ENCODE measurements at places on chromosomes 3 and 15.
A peak's percentile ranks its signal among the peaks of the same experiment; 100 is the strongest.

- peak; percentile 9 for DNase-seq
Observed at GRCh38 chr3:57951066-57951882, 56.9 kb upstream of the FLNB start.

DNA sequence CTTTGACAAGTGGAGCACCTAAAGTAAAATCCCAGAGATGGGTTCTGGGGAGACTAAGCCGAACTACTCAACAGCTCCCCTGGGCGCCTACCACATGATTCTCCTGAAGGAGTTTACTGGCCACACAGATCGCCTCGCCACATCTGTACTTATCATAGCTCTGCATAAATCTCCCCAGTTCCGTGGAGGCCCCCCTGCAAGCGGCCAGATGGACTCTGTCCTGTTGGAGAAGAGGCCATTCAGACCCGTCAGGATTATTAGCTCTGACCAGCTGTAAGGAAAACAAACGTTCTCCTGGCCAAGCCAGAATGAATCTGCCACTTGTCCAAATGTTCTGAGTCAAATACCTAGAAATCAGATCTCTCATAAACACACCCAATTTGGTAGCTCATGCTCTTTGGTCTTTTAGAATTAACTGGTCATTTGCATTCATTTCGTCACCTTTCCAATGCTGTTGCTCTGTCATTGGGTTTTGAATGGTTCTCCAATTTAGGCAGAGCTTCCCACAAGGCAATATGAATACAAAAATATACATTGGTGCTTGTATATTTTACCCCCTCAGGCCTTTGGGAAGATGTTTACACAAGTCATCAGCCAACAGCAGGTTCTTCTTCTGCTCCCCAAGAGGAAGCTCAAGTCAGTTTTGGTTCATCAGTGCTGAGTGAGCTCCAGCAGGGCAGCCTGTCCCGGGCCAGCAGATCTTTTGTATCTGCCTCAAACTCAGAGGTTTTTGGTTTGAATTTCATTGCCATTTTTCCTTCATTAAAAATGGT, 124.5 kb downstream of the THSD4 start:
- no peak for DNase-seq

DNA sequence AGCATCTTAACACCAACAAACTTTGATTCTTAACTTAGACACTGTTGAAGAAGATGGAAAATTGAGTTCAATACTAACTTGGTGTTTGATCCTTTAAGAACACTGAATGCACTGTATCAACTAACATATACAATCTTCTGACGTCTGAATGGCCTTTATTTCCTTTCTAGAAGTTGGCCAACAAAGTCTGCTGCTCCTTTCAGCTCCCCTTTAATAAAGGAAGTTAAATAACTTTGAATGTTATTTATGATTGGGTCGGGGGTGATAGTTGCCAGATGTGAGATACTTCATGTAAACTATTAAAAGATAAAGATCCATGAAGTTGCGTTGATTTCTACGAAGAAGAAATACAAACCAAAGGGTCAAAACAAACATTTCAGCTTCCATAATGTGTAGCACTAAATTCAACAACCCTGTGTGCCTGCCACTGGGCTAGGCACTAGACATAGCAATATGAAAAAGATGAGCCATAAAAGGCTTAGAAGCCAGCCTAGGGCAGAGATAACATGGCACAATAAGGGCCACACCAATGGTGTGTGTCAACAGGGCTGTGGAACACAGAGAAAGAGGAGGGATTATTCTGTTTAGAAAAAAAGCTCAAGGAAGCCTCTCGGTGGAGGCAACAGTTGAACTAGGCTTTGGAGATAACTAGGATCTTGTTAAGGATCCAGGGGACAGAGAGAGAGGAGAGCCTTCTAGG, 337.8 kb downstream of the MECOM start:
- no peak for DNase-seq

- no peak for DNase-seq
Observed at GRCh38 chr15:68080783-68081182, 26.7 kb downstream of the PIAS1 start.

DNA sequence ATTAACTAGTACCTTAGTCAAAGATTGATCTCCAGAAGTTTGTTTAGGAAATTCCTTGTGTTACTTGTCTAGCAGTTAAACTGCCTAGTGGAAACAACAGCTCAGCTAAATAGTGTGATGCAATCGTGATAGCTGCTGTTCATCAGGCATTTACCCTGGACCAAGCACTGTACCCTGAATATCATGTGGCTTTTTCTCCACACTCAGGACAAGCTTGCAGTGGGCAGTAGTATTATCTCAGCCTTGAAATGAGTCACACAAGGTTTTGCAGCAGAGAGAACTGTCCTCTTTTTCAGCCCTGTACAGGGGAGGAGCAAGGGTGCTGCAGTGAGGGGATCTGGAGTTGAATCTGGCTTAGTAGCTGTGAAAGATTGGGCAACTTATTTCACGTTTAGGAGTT, 208.4 kb downstream of the TP63 start:
- DNase-seq = no peak

DNA sequence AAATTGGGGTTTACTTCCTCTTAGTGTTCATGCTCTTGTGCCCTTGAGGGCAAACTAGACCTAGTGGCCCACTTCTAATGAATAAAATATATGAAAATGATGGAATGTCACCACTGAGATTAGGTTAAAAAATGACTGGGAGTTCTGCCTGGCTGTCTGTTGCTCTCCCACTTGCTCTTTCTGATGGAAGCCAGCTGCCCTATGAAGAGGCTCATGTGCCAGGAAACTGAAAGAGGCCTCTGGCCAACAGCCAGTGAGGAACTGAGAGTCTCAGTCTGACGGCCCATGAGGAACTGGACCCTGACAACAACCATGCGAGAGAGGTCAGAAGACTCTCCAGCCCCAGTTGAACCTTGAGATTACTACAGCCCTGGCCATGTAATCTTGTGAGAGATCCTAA, 107.1 kb upstream of the FHIT start:
- DNase-seq = no peak

- DNase-seq = no peak
Observed at GRCh38 chr3:145943952-145944351, 217.0 kb downstream of the PLOD2 start.

- no peak for DNase-seq
Observed at GRCh38 chr3:64832098-64832497, 144.3 kb upstream of the ADAMTS9 start.

- DNase-seq = no peak
Observed at GRCh38 chr3:68334367-68334986, 597.9 kb downstream of the TAFA4 start.

DNA sequence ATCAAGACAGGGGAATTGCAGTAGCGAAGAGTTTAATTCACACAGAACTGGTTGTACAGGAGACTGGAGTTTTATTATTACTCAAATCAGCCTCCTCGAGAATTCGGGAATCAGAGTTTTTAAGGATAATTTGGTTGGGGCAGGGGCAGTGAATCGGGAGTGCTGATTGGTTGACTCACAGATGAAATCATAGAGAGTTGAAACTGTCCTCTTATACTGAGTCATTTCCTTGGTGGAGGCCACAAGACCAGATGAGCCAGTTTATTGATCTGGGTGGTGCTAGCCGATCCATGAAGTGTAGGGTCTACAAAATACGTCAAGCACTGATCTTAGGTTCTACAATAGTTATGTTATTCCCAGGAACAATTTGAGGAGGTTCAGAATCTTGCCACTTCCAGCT, 5.3 kb upstream of the ZNF770 start:
- DNase-seq = no peak

- no peak for DNase-seq
Observed at GRCh38 chr3:102339671-102340070, 95.1 kb upstream of the ZPLD1 start.

GRCh38 chr3:25421747-25422146, 6.3 kb upstream of the RARB start:
- no peak for DNase-seq

GRCh38 chr3:60973321-60973720, 277.9 kb downstream of the FHIT start:
- no peak for DNase-seq

GRCh38 chr3:140368223-140368811, 309.5 kb upstream of the TRIM42 start:
- DNase-seq = no peak

DNA sequence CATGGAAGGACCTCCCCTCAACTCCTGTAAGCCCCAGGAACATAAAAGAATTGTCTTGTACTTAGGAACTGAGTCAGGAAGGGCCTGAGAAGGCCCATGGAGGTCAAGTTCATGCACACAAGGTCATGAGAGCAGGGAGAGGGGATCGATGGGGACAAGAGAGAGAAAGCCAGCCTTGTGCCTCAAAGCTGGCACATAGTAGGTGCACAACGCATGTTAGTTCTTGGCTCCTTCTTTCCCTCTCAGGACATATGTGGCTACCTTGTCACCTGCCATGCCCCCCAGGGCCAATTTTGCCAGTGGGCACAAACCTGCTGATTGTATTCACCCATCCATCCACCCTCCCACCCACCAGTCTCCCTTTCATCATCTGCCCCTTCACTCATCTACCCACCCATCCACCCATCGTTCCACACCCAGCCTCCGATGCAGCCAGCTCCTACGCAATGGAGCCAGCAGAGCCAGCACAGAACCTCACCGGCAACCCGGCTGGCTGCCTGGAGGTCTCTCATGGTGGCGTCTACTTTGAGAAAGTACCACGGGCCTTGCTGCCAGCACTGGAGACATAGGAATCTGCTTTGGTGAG, 52.4 kb upstream of the INSYN1 start:
- no peak for DNase-seq

GRCh38 chr3:23612296-23612891, 193.4 kb upstream of the UBE2E1 start:
- no peak for DNase-seq

DNA sequence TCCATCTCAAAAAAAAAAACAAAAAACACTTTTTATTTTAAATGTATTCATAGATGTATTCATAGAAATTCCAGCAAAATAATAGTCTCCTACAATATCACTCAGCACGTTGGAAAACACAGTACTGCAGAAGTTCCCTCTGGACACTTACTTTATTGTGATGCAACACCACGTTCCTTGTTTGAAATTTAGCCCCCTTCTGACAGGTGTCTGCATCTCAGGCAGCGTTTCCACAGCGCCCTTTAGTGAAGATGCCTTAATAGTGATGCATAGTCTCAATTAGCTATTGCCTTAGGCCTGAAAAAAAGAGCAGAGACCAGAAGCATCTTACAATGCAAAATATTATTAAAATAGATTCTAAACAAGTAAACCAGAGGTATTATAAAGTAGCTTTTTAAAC, 20.3 kb downstream of the IL12A start:
- no peak for DNase-seq

DNA sequence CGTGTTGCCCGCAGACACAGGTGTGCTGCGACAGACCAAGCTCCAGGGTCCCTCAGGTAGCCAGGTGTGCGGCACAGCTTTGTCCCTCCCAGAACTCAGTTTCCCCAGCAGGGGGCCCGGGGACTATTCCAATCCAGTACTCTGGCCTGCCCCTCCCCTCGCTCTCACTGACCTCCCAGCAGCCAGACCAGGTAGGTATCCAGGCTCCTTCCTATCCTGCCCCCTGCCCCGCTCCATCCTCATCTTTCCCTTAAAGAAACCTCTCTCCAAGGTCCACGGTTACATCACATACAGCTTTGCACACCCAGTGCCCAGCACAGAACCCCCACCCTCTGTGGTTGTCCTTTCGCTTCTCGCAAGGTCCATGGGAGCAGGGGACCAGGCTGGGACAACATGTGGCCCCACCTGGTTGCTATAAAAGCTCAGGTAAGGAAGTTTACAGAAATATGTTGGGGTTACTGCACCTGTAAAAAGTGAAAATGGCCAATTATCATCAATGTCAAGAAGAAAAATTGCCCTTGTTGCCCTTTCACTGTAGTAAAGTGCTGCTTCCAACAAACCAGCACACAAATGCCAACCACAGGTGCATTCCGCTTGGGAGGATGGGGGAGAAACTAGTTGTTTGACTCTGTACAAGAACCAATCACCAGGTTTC, 7.3 kb upstream of the CYP11A1 start:
- no peak for DNase-seq

GRCh38 chr3:159865041-159865579, 123.5 kb upstream of the IL12A start:
- DNase-seq = no peak

GRCh38 chr3:107411779-107412178, 34.5 kb downstream of the CCDC54 start:
- no peak for DNase-seq

- DNase-seq = no peak
Observed at GRCh38 chr3:145648396-145648795, 512.6 kb downstream of the PLOD2 start.

- no peak for DNase-seq
Observed at GRCh38 chr3:73706771-73707170, 82.0 kb upstream of the PDZRN3 start.

GRCh38 chr3:10927551-10927950, 65.0 kb upstream of the SLC6A1 start:
- no peak for DNase-seq

GRCh38 chr3:123113889-123114450, 47.1 kb downstream of the PDIA5 start:
- DNase-seq = peak; percentile 71

- no peak for DNase-seq
Observed at GRCh38 chr3:78871048-78871447, 896.8 kb downstream of the ROBO1 start.

GRCh38 chr3:46990573-46991374, 11.3 kb downstream of the NBEAL2 start:
- DNase-seq = no peak

DNA sequence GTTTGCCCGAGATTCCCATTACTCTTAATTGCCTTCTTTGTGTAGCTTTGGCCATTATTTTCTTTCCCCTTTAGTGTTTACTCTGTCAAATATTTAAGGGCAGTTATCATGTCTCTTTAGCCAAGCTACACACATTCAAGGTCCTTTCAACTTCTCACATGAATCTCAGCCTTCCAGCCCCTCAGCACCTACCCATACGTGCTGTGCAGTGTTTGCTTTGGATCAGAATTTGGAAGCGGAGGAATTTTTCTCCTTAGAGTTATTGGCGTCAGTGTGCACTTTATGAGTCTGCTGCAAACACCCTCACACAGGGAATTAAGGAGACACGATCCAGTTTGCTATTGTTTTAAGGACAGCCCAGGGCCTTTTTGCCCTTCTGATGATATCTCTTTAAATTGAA, 231.6 kb downstream of the CACNA2D3 start:
- DNase-seq = no peak

DNA sequence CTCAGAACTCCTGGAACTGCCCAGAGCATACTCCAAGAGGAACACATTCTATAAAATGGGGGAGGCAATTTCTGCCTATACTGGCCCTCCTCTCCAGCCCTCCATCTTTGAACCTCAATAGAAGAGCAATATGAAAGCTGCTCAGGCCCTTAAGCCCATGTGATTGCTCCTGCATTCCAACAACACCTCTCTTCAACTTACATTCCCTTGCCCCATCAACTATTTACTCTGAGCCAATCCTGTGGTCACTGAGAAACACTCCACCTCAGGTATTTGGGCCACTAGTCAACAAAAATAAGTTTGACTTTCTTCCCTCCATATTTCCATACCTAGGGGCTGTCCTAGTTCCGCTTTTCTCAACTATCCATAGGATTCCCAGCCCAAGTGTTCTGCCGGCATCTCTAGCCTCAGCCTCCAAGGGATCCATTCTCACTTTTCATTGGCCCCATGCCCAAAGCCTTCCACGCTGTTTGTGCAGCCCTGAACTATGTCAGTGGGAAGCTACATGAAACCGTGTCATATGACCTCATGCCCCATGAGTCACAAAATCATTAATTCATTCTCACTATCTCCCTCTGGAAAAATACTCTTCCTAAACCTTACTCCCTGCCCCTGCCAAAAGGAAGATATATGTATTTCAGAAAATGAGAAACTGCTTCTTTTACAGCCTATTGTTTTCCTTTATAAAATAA, 61.6 kb downstream of the GJD2 start:
- no peak for DNase-seq

- no peak for DNase-seq
Observed at GRCh38 chr15:23877502-23878412, 190.7 kb upstream of the NDN start.
